Activated CD4-positive, CD25-positive, alpha-beta regulatory T cell treated with anti-CD3 and anti-CD28 coated beads, Interleukin-2, amount 50 U/mL, for 24 hours (primary cell): ENCODE measurements at places on chromosomes 7 and 10.

DNA sequence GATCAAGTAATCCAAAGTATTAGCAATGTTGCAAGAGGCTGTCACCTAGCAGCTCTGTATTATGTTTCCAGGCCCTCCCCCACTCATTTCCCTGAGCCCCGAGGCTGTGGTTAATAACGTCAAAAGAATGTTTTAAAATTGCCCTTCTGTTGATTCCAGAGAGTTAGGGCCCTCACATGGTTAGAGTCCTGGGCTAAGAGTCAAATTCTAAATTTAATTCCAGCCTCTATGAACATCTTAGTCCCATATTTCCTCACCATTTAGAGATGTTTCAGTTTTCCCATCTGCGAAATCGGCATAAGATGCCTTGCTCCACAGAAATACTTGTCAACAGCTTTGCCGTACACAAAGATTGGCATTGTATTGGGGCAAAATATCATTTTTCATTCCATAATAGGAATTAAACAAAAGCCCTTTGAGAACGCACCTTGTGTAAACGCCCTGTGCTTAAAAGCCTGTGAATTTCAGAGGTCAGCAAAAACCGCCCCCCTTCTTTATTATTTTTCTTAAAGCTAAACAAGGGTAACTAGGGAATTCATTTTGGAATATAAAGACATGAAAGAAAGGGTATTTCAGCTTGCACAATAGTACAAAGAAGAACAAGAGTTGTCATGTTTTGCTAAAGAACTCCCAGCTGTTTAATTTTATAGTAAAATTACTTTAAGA is 135.8 kb downstream of the ARID5B start:
- no peak for ATAC-seq

DNA sequence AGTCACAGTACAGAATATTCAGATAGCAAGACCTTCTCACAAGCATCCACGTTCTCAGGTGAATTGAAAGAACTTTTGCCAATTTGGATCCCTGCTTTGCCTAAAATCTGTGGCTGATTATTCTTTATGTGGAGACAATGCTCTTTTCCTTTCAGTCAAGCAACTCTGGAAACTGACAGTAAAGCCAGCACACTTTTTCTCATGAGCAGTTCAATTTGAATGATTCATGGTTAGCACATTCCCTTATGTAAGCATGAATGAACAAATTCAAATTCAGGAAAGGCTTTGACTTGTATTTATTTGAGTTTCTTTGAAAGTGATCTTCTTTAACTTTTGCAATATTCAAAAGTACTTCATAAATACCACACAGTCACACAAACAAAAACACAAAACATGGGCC is 57.6 kb downstream of the MEOX2 start:
- ATAC-seq = no peak

DNA sequence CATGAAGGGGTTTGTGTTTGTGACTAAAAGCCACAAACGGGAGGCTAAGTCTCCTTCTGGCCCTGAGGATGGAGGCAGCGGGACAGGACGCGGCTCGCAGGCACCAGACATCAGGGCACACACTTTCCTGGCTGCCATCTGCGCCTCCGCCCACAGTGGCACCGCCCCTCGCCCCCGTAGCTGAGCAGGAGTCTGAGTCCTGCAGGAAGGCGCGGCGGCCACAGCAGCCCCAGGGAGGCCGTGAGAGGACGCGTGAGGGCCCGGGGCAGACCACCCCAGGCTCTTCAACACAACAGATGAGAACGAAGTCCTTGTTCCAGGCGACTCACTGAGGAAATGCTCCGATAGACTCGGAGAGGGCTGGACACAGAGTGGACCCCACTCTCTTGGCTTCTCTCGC is 6.6 kb downstream of the ADGRA1 start:
- ATAC-seq = no peak

DNA sequence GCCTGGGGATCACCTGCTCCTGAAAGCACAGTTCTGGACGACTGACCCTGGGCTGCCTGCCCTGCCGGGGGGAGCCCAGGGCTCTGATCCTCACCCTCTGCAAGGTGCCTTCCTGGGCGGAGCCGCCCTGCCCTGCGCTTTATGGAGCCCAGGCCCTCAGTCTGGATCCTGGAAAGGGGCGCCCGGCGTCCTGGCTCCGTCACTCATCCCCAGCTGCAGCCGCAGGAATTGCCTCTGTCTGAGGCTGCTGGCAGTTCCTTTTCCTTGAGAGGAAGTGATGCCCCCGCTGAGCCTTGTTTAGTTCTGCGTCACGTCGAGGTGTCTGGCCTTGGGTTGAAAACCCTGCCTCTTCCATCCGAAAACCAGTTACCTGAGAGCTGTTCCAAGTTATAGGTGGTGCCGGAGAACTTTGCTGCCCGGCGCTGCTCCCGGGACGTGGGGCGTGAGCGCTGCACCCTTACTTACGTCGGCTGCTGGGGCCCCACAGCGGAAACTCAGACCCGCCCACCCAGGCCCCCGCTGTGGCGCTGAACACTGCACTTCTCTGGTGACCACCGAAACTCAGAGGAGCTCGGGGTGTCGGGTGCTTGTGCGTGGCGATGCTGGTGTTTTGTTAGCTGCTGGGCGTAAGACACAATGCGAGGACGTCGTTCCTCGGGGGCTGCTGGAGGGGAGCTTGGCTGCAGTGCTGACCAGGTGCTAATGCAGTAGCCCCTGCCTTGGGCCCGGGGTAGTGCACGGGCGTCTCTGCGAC is 5.4 kb downstream of the MAFK start:
- no peak for ATAC-seq

DNA sequence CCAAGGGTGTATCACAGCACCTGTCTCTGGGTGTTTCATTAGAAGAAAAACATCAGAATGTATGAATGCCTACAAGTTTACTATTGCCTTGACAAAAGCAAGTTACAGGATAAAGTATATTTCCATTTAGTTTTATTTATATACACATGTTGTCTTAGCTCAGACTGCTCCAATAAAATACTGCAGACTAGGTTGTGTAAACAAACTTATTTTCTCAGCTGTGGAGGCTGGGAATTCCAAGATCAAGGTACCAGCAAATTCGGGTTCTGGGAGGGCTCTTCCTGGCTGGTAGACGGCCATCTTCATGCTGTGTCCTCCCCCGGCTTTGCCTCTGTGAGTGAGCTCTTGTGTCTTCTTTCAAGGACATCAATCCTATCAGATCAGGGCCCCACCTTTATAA is 77.1 kb upstream of the UNC5B start:
- no peak for ATAC-seq

- no peak for ATAC-seq
Measured at GRCh38 chr7:14195871-14196270, 206.4 kb upstream of the ETV1 start.

DNA sequence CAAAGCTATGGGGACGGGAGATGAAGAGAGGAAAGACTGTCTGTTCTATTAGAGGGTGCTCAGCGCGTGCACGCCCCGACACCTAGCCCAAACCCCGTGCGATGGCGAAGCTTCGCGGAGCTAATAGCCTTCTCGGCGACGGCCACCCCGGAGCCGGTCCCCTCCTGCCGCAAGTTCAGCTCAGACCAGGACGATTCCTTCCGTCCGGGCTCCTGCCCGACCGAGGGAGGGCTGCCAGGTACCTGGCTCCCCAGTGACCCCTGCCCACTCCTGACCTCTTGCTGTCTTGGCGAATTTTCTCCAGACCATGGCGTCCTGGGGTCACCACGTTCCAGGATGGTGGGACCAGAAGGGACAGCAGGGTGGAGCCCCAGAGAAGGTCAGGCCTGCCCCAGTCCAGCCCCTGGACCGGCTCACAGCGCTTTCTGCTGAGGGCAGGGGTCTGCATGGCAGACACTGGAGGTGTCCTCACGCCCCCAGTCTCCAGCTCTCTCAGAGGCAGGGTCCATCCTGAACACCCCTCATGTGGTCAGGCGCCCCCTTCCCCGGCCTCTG is 36.7 kb downstream of the UNCX start:
- no peak for ATAC-seq

DNA sequence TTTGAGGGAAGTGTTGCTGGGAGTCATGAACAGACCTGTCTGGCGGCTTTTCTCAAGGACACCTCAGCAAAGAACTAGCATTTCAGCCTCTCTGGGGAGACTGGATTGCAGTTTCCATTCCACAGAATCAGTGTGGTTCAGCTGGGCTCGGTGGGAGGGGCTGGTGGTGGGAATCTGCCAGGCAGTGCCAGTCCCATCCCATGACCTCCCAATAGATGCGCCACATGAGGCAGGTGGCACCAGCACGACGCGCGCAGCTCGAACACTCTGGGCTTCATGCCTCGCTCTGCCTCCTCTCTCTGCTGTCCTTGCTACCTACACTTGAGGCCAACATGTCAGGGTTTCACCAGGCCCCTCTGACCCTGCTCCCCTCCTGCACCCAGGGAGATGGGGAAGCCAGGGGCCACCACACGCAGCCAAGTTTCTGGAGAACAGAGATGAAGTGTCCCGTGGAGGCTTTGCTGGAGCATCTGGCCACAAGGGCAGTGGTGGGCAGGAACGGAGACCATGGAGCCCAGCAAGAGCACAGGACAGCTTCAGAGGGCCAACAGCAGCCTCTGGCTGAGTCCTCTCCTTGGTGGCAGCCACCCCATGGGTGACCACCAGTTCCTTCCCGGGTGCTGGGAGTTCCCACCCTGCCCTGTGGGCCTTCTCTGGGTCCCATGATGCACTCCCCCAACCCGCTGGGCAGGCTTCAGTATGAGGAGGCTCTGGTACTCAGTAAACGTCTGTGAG is 2.3 kb downstream of the NACAD start:
- no peak for ATAC-seq
